ENCODE measurements at places on chromosomes 2 and 18.

DNA sequence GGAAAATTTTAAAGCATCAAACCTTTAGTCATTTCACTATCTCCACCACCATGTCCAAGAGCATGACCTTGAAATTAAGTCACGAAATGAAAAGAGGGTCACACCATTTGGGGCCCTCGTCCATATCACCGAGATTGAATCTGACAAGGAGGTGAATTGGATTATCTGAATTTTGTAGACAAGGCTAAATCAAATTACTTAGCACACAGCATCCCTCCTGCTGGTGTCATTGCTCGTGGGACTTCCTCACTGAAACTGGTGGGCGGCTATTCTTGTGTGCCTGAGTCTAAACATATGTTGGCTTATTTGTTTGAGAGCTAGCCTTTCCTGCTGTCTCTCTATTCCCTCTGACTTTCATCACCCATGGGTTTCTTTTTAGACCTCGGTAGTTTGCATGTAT is 64.6 kb upstream of the CNGA3 start:
- DNase-seq, result no peak

DNA sequence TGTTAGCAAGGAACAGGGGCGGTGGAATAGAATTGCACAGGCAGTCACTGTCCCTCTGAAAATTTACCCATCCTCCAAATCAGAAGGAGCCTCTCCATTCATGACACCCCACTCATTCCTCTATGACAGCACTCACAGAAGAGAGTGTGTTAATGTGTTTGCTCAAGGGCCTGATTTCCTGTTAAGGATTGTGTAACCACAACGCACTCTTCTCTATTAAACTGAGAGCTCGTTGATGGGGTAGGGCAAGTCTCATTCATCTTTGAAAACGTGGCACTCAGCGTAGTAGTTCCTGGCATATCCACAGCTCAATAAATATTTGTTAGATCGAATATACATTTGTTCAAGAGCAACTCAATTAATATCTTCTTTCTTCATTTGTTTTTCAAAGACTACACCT is 106.4 kb downstream of the VAPA start:
- no peak for DNase-seq

GRCh38 chr2:6683516-6683915 is 182.2 kb downstream of the CMPK2 start:
- DNase-seq, result no peak

DNA sequence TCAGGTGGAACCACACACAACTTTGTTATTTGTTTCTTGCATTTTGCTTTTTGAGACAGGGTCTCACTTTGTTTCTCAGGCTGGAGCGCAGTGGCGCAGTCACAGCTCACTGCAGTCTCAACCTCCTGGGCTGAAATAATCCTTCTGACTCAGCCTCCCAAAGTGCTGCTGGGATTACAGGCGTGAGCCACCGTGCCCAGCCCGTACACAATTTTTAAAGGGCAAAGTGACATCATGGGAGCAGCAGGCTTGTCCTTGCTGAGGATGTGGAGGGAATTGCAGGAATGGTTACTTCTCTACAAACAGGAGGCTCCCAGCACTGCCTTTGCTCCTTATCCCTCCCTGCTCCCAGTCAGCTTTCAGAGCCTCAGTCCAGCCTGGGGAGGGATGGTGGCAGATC is 355.9 kb upstream of the KLHL29 start:
- DNase-seq, result no peak

DNA sequence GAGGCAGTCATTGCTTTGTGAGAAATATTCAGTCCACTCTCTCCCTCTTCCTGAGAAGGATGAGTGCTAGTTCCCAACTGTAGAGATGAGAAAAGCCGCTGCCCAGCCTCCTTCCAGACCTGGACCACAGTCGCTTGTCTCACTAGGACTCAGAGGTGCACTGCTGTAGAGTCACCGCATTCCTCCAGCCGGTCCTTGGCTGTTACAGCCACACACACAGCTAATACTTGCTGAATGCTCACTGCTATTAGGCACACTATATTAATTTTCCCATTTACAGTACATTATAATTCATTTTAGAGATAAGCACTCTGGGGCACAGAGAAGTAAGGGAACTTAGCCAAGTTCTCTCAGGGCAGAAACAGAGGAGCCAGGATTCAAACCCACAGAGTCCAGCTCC is 10.0 kb upstream of the FABP1 start:
- no peak for DNase-seq

DNA sequence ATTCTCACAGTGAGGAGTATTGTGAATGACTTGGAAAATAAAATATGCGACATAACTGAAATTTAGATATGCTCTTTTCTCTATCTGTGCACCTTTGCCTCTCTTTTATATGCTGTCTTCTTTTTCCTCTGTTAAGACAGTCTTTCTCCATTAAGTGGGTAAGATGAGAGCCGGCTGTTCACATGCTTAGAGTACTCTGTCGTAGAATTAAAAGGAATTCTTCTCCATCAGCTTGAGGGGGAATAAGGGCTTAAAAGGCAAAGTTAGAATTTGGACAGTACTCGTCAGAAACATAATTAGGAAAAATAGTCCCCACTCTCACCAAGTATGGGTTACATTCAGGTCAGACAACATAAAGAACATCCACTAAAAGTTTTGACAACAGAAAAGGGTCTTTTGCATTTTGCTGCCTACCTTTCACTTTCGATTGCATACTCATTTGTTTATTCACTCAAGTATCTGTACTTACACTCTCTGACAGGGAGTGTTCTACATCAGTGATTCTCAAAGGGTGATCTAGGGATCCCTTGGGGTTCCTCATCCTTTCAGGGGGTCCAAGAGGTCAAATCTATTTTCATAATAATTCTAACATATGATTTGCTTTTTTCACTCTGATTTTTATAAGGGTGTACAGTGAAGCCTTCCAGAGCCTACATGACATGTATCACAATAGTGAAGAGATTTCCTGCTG is 48.0 kb downstream of the ARHGAP15 start:
- no peak for DNase-seq

DNA sequence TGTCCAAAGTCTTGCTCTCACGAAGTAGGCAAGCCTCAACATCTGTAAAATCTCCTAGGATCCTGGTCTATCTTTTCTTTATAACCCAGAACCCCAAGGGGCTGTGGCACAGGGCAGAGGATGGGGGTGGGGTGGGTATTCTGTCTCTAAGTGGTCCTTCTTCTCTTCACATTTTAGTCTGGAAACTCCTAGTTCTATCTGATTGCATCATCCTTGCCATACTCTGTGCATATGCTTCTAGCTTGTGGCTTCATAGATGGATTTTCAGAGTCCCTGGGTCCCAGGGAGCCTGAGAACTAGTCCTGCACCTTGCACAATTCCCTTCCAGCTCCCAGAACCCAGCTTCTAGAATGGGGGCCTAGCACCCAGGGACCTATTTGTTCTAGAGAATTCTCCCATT is 52.5 kb downstream of the RNF152 start:
- no peak for DNase-seq

DNA sequence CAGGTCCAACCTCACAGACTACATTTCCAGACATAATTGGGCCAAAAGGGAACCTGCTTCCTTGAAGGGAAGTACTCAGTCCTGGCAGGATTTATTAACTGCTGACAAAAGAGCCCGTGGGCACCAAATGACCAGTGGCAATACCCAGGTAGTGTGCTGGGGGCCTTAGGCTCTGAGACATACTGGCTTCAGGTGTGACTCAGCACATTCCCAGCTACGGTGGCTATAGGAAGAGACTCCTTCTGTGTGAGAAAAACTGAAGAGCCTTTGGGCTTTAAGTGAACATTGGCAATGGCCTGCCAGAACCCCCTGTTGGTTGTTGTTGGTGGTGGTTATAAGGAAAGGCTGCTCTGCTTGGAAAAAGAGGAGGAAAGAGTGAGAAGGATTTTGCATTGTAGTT is 401.8 kb downstream of the KCNJ3 start:
- no peak for DNase-seq

DNA sequence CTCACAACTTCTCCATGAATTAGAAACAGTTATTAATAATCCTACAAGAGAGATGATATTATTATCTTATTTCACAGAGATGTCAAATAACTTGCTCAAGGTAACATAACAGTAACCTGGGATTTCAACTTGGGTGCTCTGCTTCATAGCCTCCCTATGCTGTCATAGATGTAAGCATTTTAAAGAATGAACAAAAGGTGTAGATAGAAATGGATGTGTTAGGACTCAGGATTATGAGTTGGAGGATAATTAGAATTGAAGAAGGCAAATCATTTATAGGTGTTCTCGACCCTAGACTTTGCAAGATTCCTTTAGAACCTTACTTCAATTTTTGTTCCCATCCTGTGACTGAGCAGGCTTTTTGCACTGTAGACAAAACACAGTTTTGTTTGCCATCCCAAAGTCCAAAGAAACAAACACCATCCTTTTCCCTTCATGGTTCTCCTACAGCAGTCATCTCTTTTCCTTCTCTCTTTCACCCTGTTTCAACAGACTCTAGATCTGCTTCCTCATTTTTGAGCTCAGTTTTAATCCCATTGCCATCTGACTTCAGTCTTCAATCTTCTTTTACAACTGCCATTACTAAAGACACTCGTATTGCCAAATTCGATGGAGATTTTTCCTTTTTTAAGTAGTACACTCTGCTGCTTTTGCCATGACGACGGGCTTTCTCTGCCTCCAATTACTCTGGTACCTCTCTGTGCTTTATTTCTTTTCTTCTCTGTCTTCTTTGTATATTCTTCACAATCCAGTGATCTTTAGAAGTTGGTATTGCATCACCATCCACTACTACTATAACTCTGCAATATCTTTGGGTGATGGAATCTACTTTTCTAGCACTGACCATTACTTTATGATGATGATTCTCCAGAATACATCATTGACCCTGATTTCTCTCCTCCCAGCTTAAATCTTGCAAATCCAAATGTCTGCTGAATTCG is 4.5 kb downstream of the HNMT start:
- no peak for DNase-seq

DNA sequence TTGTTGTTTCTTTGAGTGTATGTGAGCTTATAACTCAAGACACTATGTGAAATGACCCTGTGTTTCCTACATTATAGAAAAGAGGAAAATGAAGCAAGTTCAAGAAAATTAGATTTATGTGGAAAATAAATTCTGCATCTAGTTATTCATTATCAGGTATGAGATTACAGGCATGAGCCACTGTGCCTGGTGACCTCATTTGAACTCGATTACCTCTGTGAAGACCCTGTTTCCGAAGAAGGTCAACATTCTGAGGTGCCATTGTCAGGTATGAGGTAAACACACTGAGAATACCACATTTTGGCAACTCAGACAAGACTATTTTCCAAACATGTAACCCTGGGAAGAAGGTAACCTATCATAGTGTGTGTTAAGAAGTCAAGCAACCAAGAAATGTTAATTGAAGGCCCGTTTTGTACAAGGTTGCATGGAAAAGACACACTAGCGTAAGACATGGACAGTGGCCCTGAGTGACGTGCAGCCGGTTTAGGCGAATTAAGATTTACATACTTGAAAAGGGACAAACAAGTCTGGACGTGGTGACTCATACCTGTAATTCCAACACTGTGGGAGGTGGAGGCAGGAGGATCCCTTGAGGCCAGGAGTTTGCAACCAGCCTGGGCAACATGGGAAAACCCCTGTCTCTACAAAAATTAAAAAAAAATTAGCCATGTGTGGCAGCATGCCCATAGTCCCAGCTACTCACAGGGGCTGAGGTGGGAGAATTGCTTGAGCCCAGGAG is 186.6 kb downstream of the NEDD4L start:
- DNase-seq, result no peak

GRCh38 chr2:226793646-226794045 is 6.0 kb downstream of the IRS1 start:
- DNase-seq, result no peak

DNA sequence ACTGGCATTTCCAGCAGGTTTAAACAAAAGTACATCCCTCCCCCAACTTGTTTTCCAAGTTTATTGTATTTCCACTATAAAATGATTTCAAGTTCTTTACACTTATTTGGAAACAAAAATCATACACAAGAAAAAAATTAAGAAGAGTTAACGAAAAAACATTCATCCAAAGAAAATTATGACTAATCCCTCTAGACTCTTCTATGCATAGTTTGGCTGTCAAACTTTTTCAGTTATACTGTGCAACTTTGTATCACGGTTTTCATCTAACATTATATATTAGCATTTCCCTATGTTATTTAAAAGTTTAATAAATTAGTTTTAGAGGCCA is 627 bp downstream of the WDCP start:
- DNase-seq, result no peak

GRCh38 chr2:181471783-181472182 is 14.6 kb downstream of the ITGA4 start:
- no peak for DNase-seq

- no peak for DNase-seq
Measured at GRCh38 chr18:78792736-78793135, 186.9 kb upstream of the SALL3 start.

DNA sequence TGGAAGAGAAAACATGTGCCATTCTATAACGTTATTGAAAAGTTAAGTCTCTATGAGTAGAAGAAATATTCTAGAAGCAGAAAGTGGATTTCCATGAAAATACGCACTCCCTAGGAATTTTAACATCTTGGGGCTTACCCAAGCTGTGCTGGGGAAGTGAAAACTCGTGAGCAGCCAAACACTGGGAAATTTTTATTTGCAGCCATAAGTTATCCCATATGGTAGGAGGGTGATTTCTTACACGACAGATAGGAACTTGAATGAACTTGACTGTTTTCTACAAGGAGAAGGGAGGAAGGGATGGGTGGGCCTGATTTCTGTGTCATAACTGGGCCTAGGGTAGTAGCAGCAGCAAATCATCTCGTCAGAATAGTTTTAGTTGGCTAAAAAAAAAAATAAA is 272.6 kb downstream of the ETAA1 start:
- DNase-seq, result no peak

DNA sequence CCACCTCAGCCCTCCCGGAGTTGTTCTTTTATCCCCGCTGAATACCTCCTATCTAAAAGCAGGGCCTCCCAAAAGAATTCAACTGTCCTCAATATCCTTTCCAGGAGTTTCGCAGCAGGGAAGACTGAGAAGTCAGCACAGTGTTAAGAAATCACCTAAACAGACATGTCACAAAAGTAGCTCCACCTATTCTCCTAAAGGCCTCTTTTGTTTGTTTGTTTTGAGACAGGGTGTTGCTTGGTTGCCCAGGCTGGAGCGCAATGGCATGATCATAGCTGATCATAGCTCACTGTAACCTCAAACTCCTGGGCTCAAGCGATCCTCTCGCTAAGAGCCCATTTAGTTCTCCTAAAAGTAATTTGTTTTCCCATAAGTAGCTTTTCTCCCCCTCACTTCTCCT is 53.8 kb downstream of the TEX44 start:
- DNase-seq, result no peak

GRCh38 chr2:100230754-100231153 is 88.4 kb upstream of the AFF3 start:
- DNase-seq, result no peak

DNA sequence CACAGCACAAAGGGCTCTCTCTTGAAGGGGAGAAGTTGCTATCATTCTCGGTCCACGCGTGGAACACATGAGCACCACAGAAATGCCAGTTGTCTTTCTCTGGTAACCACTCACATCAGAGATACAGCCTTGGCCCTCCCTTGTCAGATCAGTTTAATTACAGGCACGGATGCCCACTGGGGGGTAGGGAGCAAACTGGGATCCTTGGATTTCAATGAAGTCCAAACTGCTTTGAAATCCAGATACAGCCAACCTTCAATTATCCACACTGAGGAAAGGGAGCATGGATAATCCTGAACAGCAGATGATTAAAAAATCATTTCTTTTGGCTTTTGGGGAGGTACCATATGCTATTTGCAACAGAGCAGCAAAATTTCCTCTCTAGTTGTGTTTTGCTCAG is 63.7 kb upstream of the DAPL1 start:
- DNase-seq, result no peak

GRCh38 chr2:162053066-162053807 is 20.8 kb downstream of the DPP4 start:
- no peak for DNase-seq

- DNase-seq, result no peak
Measured at GRCh38 chr18:37499044-37499443, 66.6 kb downstream of the CELF4 start.

All from bone marrow (tissue), 2 donors.